Activated CD4-positive, alpha-beta T cell treated with anti-CD3 and anti-CD28 coated beads, Interleukin-2, amount 10 ng/mL, durations not matched to agents 7 days and 5 days (primary cell): ENCODE measurements at places on chromosomes 7 and 10. TPM values are rescaled to one million over a fixed set of nuclear protein-coding genes. Genes with fewer than 3 reads are reported as not detected.
A peak's percentile ranks its signal among the peaks of the same experiment; 100 is the strongest.

DNA sequence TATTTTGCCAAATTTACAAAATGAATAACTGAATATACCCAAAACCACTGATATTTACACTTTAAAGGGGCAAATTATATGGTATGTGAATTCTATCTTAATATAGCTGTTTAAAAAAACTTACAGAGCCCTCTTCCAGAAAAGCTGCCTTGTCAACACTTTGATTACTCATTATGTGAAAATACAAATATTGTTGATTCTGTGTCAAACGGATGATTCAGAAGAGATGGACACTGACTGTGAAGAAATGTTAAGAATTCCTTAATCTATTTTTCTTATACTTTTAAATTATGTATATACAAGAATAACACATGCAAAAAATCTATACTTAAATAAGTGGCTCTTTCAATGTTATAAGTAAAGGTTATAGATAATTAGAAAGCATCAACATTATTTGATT is 41.5 kb downstream of the SMURF1 start:
- peaks cover 14% of the 10 kb centered on the region for H3K4me1 ChIP-seq
- H3K27ac ChIP-seq, result no peak overlapping the region
- no peak for DNase-seq
- no peak overlapping the region for H3K4me3 ChIP-seq
- peaks cover 17% of the 10 kb centered on the region for H3K36me3 ChIP-seq

GRCh38 chr10:79102498-79102874 is 33.7 kb downstream of the ZMIZ1 start:
- DNase-seq, result no peak
- H3K4me3 ChIP-seq, result no peak overlapping the region
- H3K36me3 ChIP-seq, result no peaks in the 10 kb centered on the region
- no peaks in the 10 kb centered on the region for H3K27me3 ChIP-seq
- peaks cover 26% of the 10 kb centered on the region for H3K4me1 ChIP-seq

DNA sequence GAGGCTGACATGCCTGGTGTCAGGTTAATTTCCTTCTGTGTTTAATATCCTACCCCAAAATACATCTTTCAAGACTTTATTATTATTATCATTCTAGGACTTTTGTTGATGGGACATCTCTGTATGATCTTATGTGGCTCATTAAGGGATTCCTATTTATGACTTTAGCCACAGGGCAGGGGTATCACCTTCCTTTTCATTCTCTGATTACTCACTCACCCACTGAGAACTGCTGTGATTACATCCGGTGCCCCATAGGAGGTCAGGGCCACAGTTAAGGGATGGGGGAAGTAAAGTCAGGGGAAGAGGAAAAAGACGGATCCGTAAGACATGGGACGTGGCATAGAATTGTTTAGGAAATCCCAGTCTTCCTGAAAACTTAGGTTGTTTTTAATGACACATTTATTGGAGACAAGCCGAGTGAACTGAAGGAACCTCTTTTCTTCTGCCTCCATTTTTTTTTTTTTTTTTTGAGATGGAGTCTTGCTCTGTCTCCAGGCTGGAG is 61.0 kb upstream of the PITRM1 start:
- H3K4me3 ChIP-seq, result no peak overlapping the region
- H3K27ac ChIP-seq, result no peak overlapping the region
- no peak for DNase-seq

DNA sequence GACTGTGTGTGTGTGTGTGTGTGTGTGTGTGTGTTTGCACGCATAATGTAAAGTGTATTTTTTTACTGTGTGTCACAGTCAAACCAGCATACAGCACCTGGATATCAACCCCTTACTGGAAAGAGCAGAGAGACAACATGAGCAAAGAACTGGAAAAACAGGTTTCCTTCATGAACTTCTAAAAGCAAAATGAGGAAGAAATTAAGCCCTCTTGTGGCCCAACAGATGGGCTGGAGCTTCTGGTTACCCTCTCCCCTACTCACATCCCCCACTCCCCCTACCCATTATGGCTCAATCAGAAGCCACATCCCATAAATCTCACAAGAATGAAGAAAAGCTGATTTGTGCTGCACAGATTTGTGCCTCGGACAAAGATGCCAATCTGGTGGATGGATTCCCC is 36.2 kb downstream of the PDE1C start:
- no peak overlapping the region for H3K4me3 ChIP-seq
- H3K27ac ChIP-seq, result no peak overlapping the region
- peaks cover 9% of the 10 kb centered on the region for H3K4me1 ChIP-seq
- H3K36me3 ChIP-seq, result no peaks in the 10 kb centered on the region
- H3K27me3 ChIP-seq, result no peaks in the 10 kb centered on the region
- no peak for DNase-seq

DNA sequence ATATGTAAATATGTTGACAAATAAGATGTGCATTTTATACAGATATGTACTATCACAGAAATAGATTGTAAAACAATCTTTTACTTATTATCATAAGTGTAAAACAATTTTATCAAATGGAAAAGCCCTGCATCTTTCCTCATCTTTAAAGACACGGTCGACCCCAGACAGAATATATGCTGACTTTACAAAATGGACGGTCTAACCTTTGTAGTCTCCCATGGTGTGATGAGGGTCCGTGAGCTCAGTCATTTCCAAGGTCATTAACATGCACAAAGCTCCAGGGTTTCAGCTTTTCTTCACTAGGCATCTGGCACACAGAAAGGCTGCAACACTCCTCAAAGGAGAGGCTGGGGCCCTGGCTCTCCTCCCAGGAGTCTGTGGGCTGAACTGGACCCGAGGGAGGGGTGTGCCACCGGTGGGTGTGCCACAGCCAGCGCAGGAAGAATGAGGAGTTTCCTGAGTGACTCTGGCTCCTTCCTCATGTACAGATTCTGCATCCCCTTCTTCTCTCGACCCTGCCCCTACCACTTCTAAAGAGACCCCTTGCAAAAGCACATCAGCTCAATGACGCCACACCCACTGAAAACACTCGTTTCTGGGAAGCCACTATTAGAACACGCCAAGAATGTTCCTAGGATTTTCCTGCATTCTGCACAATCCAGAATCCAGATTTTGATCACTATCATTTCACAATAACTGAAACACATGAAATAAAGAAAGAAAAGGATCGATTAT is 26.2 kb upstream of the ABLIM1 start:
- DNase-seq, result no peak
- no peak overlapping the region for H3K4me3 ChIP-seq
- H3K27ac ChIP-seq, result no peak overlapping the region
- no peaks in the 10 kb centered on the region for H3K36me3 ChIP-seq
- H3K4me1 ChIP-seq, result no peaks in the 10 kb centered on the region
- H3K27me3 ChIP-seq, result no peaks in the 10 kb centered on the region

GRCh38 chr7:46572691-46573090 is 651.6 kb upstream of the IGFBP3 start:
- H3K27me3 ChIP-seq, result no peaks in the 10 kb centered on the region
- no peak overlapping the region for H3K27ac ChIP-seq
- H3K4me1 ChIP-seq, result no peaks in the 10 kb centered on the region
- H3K4me3 ChIP-seq, result no peak overlapping the region
- DNase-seq, result no peak

TMEM130 gene
- total RNA-seq, result not detected

- no peak overlapping the region for H3K4me3 ChIP-seq
- peaks cover 17% of the 10 kb centered on the region for H3K27me3 ChIP-seq
- no peaks in the 10 kb centered on the region for H3K4me1 ChIP-seq
- H3K27ac ChIP-seq, result no peak overlapping the region
These were observed 118.4 kb upstream of the CACUL1 start for GRCh38 chr10:118873091-118873737.

DNA sequence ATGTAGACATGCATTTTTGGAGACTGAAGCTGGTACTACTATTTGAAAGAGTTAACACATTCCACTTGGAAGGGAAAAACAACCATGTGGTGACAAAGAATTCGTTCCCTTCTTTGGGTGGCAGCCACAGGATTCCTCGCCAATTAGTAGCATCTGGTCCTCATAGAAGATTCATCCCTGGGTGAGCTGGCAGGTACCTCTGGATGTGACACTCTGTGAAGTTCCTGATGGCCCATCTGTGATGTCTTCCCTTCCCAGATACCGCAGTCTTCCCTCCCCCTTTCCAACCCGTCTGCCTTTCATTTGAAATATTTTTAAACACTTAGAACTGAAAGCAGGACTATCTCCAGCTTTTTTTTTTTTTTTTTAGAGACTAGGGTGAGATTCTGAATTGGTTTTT is 569.5 kb downstream of the TYW1 start:
- no peaks in the 10 kb centered on the region for H3K27me3 ChIP-seq
- H3K36me3 ChIP-seq, result no peaks in the 10 kb centered on the region
- no peak for DNase-seq
- no peak overlapping the region for H3K4me3 ChIP-seq
- no peaks in the 10 kb centered on the region for H3K4me1 ChIP-seq

GRCh38 chr10:61397175-61397986 is 55.8 kb downstream of the TMEM26 start:
- H3K4me1 ChIP-seq, result peaks cover 13% of the 10 kb centered on the region
- peak overlapping the region; percentile 49 for H3K4me3 ChIP-seq
- peaks cover 5% of the 10 kb centered on the region for H3K36me3 ChIP-seq
- H3K27ac ChIP-seq, result peak overlapping the region; percentile 74

- DNase-seq, result no peak
- no peak overlapping the region for H3K27ac ChIP-seq
- no peak overlapping the region for H3K4me3 ChIP-seq
- peaks cover 9% of the 10 kb centered on the region for H3K27me3 ChIP-seq
These were observed 110.7 kb downstream of the HIP1 start for GRCh38 chr7:75628055-75628454.

PNLIPRP2 gene
- total RNA-seq, result not detected

GRCh38 chr10:105605918-105606317 is 964.8 kb downstream of the SORCS3 start:
- no peaks in the 10 kb centered on the region for H3K36me3 ChIP-seq
- no peak overlapping the region for H3K27ac ChIP-seq
- no peak for DNase-seq
- H3K27me3 ChIP-seq, result no peaks in the 10 kb centered on the region
- H3K4me1 ChIP-seq, result no peaks in the 10 kb centered on the region

DNA sequence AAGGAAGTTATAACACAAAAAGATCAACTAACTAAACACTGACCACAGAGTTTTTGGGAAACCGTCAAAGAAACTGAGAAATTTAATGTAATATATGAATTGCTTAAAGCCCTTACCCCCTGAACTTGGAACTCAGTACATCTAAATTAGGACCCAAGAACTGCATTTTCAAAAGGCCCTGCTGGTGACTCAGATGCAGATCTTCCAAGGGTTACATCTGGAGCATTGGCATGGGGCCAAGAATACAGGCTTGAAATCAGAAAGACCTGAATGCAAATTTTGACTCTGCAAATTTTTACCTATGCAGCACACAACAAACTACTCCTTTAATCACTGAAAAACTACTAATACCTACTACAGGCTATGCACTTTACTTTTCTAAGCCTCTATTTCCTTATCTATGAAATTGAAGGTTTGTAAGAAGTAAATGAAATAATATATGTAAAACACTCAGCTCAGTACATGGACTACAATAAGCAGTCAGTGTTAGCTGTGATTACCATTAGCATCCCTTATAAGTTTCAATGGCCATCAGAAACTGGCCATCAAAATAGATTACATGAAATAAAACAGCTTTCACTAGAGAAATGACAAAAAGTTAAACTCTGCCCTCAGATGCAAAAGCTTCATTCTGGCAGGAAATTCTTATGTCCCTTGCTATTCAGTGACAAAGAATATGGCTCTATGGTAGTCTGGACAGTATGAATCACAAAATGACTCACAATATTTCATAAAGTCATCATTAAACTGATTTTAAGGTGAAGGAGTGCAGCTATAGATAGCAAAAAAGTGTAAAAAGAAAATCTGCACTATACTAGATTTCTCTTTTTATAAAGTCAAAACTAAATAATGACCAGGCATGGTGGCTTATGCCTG is 43.6 kb downstream of the NSUN6 start:
- no peaks in the 10 kb centered on the region for H3K4me1 ChIP-seq
- H3K27ac ChIP-seq, result no peak overlapping the region
- no peaks in the 10 kb centered on the region for H3K27me3 ChIP-seq
- H3K36me3 ChIP-seq, result peaks cover 15% of the 10 kb centered on the region
